ENCODE measurements at places on chromosomes 3 and 15. TPM values are rescaled to one million over a fixed set of nuclear protein-coding genes. Genes with fewer than 3 reads are reported as not detected.
A peak's percentile ranks its signal among the peaks of the same experiment; 100 is the strongest.

GRCh38 chr15:73370151-73370550, 1.4 kb upstream of the HCN4 start:
- no peak for ATAC-seq

GRCh38 chr3:17686613-17687012, 55.8 kb downstream of the TBC1D5 start:
- no peak for ATAC-seq

DNA sequence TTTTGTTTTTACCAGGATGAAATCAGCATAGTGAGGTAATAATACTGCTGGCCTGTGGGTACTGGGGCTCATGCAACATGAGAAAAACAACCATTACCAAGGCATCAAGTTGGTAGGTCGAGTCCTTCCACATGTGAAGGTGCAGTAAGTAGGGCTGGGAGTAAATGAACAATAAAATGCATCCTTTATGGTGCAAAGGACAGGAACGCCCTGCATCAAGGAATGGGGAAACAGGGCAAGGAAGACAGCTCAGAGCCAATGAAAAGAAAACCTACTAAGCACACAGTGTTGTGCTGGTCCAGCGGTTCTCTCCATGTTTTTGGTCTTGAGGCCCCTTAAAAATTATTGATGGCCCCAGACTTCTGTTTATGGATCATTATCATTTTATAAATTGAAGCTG, 168.5 kb upstream of the TPM1 start:
- ATAC-seq: no peak

GRCh38 chr15:63839722-63840121, 6.0 kb upstream of the HERC1 start:
- ATAC-seq: no peak

DNA sequence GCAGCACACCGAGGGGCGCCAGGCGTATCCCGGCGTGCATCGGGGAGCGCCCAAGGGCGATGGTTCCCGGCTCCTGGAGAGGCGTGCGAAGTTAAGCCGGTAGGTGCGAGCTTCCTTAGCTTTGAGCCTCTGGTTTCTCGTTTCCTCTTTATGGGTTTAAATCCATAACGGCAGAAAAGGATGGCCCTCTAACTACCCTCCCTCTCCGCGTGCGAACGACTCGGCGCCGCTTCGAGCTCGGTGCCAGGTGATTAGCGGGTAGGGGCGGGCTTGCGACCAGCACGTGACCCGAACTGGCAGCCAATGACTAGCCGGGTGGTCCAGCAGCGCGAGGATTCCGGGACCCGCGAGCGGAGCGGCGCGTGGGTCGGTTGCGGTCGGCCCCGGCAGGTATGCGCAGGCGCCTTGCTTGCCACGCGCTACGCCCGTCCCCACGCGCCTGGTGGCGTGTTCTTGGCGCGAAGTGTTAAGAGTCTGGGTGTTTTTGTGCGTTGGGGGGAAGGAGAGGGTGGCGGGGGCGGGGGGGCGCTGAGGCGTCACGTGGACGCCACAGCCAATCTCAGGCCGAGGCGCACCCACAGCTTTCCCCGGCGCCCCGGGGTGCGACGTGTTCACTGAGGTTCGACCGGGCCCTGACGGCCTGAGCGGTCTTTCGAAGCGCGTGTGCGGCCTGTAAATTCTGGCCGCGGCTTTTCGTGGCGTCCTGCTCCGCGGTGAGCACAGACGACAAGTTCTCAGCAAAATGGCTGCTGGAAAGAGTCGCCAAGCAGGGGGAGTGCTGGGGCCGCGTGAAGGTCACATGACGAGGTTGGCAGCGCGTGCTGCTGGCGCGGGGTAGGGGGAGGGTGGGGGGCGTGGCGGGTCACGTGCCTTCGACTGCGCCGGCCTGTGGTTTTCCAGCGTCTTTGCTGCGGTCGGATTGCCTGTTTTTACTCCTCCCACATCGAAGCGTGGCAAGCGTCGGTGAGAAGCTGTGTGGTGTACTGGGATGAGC, 38.7 kb upstream of the MGA start:
- ATAC-seq: peak; percentile 91

GRCh38 chr3:127835993-127836882, 13.9 kb upstream of the MGLL start:
- ATAC-seq: no peak

GRCh38 chr3:18307529-18307928, 117.6 kb downstream of the SATB1 start:
- no peak for ATAC-seq

GRCh38 chr15:60605879-60606307, 127.0 kb upstream of the ICE2 start:
- ATAC-seq: peak; percentile 84

DNA sequence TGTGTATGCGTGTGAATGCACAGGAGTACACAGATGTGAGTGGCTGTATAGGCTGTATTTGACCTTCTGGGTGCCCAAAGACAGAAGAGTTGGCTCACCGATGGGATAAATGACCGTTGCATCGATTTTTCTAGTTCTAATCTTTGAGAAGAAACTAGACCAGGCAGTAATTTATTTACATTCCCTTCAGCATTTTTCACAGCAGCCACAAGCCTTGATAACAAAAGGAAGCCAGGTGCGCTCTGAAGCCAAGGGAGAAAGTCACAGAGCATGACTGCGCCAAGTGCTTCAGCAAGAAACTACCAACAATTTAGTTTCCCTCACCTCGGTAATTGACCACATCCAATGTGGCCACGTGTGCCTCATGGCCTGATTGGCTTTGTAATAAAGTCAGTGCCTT, 5.9 kb upstream of the FAM3D start:
- no peak for ATAC-seq

DNA sequence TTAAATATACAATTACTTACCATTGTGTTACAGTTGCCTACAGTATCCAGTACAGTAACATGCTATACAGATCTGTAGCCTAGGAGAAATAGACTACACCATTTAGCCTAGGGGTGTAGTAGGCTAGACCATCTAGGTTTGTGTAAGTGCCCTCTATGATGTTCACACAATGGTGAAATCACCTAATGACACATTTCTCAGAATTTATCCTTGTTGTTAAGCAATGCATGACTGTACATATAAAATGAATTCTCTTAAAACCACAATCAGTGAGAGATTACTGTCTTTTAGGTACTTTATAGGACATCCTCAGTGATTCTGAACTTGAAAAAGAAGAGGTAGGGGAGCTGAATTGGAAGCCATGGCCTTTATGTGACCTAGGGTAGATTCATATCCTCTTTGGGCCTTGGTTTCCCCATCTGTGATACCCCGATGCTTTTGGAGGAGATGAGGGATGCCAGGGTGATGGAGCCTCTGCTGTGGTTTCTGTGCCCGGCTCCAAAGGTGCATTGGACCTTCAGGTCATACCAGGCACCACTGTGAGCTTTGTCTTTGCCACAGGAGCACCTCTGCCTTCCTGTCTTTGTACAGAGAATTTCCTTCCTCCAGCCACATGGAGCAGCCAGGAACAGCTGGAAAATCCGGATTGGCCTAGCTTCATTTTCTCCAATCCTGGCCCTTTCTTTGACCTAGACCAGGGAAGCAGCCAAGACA, 51.9 kb upstream of the FLNB start:
- ATAC-seq: peak; percentile 12

DNA sequence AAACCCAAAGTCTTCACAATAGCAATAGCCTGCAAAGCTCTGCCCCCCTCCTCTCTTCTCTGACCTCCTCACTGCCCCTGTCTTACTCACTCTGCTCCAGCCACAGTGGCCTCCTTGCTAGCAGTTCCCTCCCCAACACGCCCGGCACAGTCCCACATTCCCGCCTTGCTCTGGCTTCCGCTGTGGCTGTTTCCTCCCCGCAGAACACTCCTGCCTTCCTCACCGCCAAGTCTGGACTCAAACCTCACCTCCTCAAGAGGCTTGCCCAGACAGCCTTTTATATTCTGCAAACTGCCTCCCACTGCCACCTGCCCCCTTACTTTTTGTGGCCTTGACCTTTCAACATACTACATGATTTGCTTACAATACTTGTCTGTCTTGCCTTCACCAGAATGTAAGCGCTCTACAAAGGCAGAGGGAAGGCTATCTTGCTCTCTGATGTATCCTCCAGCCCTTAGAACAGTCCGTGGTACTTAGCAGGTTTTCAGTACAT, 406 bp upstream of the MPI start:
- ATAC-seq: peak; percentile 69

DNA sequence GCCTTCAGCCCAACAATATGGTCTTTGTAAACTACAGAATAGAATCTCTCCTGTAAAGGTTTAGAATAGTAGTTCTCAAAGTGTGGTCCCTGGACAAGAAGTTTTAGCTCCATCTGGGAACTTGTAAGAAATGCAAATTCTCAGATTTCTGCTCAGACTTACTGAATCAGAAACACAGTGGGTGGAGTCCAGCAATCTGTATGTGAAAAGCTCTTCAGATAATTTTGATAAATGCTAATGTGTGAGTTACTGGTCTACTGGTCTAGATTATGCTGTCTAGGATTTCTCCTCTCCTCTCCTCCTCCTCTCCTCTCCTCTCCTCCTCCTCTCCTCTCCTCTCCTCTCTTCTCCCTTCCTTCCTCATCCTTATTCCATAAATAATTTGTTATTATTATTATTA, 57.5 kb downstream of the RBMS3 start:
- ATAC-seq: no peak

GRCh38 chr3:64380546-64380945, 155.3 kb upstream of the PRICKLE2 start:
- no peak for ATAC-seq

DNA sequence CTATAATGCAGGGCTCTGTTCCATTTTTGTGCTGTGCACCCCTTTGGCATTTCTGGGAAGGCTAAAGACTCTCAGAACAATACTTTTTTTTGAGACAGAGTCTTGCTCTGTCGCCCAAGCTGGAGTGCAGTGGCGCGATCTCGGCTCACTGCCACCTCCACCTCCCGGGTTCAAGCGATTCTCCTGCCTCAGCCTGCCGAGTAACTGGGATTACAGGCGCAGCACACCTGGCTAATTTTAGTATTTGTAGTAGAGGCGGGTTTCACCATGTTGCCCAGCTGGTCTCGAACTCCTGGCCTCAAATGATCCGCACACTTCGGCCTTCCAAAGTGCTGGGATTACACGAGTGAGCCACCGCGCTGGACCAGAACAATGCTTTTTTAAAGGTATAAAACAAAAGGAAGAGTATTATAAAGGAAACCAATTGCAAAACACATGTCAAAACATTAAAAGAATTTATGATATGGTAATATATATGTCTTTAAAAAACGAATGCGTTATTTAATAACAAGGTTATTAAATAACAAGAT, 999 bp downstream of the SQOR start:
- no peak for ATAC-seq

DNA sequence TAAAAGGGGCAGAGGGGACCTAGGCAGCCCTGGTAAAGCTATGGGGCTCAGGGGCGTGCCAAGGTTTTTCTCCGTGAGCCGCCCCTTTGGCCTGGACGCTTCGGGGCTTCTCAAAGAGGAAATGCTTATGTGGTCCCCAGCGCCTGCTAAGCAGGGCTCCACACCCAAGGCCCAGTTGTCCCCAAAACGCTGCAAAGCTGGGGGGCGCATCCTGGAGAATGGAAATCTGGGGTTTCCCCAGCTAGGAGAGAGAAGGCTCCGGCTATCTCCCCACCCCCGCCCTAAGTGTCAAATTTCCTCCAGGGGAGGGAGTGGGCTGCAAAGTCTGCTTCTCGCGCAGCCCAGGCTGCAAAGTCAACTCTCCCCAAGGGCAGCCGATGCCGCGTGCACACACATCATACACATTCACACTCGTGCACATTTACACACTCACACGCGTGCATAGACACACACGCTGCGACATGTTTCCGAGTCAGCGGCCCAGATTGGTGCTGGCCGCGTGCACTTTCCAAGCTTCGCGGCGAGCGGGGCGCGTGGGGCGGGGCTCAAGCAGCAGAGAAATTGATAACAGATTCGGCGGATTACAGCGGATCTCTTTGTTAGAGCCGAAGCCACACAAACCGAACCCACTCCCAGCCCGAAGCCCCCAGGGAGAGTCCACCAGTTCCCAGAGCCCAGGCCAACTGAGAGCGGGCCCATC, 4.5 kb downstream of the WNT5A start:
- no peak for ATAC-seq

DNA sequence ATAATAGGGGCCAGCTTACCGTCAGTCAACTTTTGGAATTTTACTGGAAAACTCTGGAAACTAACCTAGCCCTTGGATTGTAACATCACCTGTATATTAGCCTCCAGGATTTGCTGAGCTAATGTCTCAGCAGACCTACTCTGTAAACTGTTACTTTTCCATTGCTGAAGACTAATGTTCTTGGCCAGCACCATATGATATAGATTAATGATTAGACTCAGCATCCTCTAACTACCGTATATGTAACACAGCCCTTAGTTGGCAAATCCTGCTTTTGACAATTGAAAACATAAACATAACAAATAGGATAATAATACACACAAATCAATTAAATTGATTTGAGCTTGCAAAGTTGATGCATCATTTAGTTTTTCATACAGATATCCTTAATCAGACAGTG, 26.6 kb upstream of the GBE1 start:
- no peak for ATAC-seq

- peak; percentile 64 for ATAC-seq
Measured at GRCh38 chr3:71724584-71725270, 475 bp downstream of the EIF4E3 start.

DNA sequence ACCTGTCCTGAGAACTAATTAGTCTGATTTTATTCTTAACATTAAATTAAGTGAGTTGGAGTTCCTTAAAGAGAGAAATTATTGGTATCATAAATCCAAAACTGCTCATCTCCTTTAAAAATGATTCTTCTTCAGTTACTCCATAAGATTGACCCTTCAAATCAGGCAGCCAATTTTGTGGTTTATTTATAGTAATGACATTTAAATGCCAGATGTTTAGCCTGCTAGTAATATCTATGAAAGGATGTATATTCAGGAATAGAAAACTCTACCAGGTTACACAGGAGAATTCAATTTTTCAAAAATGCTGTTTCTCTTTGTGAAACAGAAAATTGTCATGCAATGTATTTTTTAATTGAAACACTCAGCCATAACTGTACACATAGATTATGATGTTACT, 457.8 kb upstream of the ROBO2 start:
- no peak for ATAC-seq

DNA sequence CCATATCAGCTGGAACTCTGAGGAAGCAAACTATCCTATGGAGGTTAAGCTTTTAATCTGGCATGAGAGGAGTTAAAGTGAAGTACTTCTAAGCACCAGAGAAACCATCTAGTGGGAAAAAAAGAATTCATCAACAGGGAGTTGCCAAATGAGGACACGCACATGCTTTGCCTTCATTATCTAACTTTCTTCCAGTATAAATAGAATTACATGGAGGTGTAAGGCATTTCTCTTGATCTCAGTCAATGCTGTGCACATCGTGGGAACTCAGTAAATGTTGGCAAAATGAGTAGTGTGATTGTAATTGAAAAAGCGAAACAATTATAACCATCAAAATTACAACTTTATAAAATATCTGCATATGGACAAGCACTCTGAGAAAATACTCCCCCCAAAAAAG, 8.0 kb upstream of the GSK3B start:
- ATAC-seq: no peak

- no peak for ATAC-seq
Measured at GRCh38 chr3:169308654-169309250, 354.8 kb downstream of the MECOM start.

The TMCO5A gene
- total RNA-seq: not detected

The CA12 gene
- 0.13 TPM for total RNA-seq

The FYTTD1 gene
- total RNA-seq: 30.3 TPM

The ZNF619 gene
- total RNA-seq: 3.8 TPM

The CCR1 gene
- 0.10 TPM for total RNA-seq

The ZNF35 gene
- total RNA-seq: 14.5 TPM

The C3orf20 gene
- total RNA-seq: not detected

Data from motor neuron (in vitro differentiated cells).